ENCODE measurements at places on chromosomes 5 and 9.

DNA sequence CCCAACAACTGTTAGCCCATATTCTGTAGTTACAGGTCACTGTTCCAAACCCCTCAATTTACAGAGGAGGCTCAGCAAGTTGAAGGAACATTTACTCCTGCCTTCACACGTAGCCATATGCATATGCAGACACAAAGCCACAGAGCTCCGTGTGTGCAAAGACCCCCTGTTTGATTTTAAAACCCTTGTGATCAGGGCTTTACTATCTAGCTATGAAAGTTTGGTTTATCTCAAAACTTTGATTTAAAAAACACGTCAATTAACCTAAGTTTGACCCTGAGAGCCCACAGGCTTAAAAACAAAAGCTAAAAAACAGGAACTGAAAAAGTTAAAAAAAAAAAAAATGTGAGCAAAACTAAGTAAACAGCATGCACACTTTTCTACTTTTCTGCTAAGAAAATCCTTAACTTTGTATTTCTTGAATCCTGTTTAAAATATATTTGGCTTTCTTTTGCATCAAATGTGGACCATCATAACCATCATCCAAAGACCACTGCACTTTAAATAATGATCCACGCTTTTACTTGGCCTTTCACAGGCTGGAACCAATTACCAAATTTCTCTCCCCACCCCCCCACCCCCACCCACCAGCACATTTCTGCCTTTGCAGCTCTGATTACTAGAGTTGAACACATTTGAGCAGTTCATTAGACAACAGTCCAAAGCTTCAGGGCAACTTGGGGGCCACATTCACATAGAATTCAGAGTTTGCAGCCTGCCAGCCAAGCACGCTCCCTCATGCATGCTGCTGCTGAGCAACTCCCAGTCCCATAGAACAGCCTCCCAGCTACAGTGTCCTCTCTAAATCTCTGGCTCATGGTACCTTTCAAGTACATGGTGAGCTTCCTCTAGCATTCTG, 128.8 kb upstream of the MAP3K1 start:
- no peak for DNase-seq

- no peak for DNase-seq
These were observed 69.0 kb downstream of the WNK2 start for GRCh38 chr9:93252781-93253530.

GRCh38 chr9:21927752-21928151, 66.4 kb downstream of the CDKN2A start:
- no peak for DNase-seq

- DNase-seq = no peak
These were observed 83.6 kb upstream of the ADAMTSL1 start for GRCh38 chr9:18390393-18390792.

DNA sequence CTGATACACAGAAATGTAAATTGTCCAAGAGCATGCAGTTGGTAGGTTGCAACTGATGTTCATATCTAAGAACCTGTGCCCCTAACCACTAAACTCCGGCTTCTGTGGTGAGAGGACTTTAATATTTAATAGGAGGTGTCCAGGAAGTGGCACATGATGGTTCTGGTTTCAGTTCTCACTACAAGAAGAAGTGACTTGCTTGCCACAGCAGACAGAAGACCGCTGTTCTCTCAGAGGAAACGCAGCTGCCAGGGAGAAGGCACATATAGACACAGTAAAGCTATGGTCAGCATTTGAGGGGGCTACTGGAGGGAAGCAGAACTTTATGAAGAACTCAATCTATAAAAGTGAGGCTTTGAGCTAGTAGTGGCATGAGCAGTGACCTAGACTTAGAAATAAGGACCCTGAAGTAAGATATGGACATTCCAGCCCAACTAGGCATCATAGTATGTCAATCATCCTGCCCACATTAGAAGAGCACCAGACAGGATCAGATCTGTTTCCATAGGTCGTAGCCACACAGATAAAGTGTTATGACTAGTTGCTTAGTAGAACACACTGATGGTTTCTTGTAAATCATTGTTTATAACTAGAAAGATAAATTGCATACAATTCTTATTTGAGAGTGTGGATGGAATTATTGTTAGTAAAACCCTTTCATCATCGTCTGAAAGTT, 36.4 kb upstream of the DAB2 start:
- no peak for DNase-seq

DNA sequence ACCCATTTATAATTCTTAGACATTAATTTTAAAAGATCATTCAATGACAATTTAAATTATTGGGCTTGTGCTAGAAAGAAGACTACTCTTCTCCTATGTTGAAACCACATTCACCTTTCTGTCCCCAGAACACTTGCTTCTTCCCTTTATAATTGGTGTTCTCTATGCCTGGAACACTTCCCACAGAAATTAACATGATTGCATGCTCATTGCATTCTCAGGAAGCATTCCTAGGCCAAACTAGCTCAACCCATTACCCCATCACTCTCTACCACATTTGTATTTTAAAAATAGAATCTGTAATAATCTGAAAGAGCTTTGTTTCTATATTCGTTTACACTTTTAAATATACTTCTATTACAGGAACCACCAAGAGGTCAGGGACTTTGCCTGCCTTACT, 184.7 kb downstream of the MEF2C start:
- no peak for DNase-seq

GRCh38 chr9:136802321-136802720, 5.4 kb upstream of the RABL6 start:
- DNase-seq = no peak

- no peak for DNase-seq
These were observed 286.9 kb downstream of the ARHGEF28 start for GRCh38 chr5:73912821-73913271.

- DNase-seq = no peak
These were observed 128.4 kb upstream of the TRPM3 start for GRCh38 chr9:71249729-71250317.

DNA sequence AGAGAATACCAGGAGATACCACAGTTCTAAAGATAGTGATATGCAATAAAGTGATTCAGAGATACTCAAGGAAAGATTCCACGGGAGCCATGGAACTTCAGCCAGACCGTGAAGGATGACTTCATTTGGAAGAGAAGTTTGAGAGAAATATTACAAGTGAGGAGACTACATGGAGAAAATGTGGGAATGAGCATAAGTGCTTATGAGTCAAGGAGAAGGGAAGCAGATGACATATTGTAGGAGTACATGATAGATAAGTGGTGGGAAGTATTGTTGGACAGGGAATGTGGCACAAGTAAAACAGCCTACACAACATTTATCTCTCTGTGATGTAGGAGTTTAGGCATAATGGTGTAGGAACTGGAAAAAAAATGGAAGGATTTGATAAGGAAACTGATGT, 122.1 kb upstream of the FBXL17 start:
- no peak for DNase-seq

- DNase-seq = no peak
These were observed 16.0 kb downstream of the INSYN2B start for GRCh38 chr5:169964246-169964645.

GRCh38 chr9:121946465-121946864, 146.6 kb downstream of the TTLL11 start:
- no peak for DNase-seq

DNA sequence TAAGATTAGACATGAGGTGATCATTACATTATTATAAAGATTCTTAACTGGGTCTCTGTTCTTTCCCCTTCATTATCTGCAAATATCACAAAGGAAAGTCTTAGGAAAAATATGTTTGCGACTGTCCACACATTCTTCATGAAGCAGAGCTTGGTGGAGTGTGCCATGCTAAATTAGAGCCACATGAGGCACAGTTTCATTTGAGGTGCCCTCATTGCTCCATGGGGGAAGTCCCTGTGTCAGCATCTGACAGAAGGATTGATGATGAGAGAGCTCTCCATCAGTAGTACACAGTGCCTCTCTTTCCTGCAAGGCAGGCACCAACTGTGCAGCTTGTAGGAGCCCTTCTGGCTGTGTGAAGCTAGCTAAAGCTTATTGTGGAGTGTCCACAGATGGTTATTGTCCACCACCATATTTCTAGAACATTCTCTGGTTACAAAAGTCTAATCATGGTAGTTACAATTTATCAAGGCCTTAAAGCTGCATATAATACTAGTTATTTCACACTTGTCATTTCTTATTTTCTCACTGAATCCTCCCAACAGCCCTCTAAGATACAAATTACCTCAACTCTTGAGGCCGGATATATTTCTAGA, 63.9 kb downstream of the C9orf152 start:
- DNase-seq = no peak

- no peak for DNase-seq
These were observed 18.2 kb upstream of the SLCO4C1 start for GRCh38 chr5:102314328-102314727.

GRCh38 chr5:151068433-151069197, 12.2 kb downstream of the TNIP1 start:
- DNase-seq = no peak

GRCh38 chr5:128052780-128053179, 30.8 kb upstream of the SLC12A2 start:
- no peak for DNase-seq

DNA sequence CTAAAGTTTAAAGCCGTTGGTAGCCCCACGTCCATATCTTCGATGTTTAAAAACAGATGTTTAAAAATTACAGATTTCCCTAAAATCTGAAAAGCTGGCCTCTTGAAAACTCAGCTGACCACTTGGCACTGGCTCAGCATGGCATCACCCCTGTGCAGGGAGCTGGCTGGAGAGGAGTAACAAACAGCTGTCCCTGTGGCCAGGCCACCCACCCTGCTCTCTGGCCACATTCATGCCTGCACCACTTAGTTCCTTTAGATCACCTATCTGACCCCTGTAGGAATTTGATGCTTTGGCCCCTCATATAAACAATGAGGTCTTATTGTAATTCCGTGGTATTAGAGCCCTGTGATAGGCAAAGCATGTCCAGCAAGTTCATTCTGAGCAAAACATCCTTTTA, 107.5 kb downstream of the FRMD3 start:
- no peak for DNase-seq

- no peak for DNase-seq
These were observed 1.3 kb downstream of the C5orf15 start for GRCh38 chr5:133967124-133967523.

DNA sequence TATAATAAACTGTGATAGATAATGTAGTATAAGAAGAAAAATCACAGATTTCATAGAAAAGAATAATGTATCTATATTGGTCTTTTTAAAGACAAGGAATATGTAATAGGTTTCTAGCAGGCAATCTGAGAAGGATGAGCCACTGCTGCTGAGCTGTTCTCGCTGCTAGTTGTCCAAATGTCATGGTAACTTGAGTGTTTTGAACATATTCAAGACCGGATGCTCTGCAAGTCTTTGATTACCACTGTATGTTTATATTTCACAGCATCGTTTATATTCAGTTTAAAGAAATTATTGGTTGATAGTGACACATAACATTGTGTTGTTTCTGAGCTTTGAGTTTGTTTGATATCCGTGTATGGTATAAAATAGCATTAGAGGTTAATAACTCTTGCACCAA, 9.6 kb downstream of the C5orf47 start:
- DNase-seq = no peak

DNA sequence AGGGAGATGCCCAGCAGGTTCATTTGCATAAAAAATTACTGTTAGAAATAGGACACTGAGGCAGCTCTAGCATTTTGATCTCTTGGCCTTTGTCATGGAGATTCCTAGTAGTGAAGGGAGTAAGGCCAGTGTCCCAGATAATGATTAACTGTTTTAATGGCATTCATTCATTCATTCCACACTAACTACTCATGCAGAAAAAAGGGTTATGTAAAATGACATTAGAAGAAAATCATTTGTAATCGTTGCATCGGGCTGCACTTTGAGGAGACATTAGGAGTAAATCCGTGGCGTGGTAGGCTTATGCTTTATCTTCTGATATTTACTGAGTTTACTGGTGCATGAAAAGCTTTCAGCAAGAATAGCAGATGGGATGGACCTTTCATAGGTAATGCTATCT, 82.6 kb upstream of the GRHPR start:
- DNase-seq = no peak

GRCh38 chr9:81080900-81081299, 608.4 kb downstream of the TLE1 start:
- no peak for DNase-seq

- no peak for DNase-seq
These were observed 1768.2 kb upstream of the WWC1 start for GRCh38 chr5:166523206-166523605.

- DNase-seq = no peak
These were observed 47.8 kb downstream of the PTTG1 start for GRCh38 chr5:160469156-160470144.

DNA sequence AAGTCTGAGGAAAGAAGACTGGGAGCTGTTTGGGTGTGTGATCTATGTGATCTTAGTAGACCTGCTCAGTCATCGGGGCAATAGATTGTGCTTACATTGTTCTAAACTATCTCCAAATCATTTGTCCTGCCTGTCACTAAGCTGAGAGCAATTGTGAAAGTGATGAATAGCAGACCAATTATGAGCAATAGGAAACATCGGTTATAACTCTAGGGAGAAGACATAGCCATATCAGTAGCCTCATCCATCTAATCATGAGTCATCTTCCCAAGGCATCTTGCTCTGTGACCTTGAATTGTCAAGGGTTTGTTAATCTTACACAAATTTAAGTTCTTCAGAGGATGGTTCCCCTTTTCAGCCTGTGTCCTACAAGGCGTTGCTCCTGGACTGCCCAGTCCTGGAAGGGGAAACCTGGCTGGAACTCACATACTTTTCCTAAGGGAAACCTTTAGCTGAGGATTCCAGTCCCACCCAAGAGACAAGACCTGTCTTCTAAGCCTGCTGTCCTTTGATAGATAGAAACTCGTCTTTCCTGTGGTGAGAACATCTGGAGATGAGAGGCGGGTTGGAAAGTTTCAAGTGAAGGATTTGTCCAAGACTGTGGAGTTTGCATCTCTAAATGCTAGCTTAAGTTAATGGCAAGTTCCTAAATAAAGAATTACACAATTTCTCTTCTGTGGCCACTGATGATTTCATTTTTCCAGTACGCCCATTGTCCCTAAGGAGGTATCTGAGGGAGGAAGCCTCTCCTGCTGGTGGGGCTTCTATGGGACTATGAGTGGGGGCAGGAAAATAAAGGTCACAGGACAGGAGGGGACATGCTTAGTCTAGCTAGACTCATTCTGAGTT, 53.9 kb upstream of the TRIM32 start:
- DNase-seq = no peak

DNA sequence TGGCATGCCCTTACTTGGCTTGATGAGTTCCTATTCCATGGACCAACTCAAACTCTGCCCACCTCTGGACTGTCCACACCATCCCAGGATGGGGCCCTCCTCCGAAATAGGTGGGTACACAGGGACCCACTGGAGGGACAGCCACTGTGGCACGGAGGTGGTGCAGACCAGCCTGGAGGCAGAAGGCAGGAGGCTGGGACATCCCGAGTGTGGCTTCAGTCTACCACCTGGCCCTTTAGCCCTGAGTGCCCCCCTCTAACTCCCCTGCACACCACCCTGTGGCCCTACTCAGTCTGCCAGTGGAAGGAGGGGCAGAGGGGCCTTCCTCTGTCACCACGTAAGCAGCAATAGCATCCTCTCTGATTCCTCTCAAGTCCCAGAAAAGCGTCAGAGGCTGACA, 3.7 kb downstream of the IL3 start:
- no peak for DNase-seq

GRCh38 chr5:93789173-93790067, 48.0 kb upstream of the POU5F2 start:
- DNase-seq = no peak
